Stimulated activated CD4-positive, alpha-beta T cell treated with anti-CD3 and anti-CD28 coated beads, Interleukin-15, amount 100 ng/mL, for 1 hour (primary cell): ENCODE measurements at places on chromosomes 7 and 10.

DNA sequence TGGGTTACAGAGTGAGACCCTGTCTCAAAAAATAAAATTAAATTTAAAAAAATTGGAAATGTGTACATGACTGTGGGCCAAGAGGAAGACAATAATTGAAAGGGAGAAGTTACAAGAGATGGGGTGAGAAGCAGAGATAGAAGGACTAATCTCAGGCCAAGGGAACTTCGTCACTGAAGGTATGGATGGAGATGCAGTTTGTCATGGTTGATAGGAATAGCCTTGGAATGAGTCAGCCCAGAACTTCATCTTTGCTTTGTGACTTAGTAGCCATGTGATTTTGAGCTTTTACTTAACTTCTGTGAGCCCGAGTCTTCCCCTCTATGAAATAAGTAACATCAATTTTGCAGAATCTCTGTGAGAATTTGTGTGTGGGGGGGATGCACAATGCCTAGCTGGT lies 6.5 kb upstream of the PODXL start:
- DNase-seq = no peak

DNA sequence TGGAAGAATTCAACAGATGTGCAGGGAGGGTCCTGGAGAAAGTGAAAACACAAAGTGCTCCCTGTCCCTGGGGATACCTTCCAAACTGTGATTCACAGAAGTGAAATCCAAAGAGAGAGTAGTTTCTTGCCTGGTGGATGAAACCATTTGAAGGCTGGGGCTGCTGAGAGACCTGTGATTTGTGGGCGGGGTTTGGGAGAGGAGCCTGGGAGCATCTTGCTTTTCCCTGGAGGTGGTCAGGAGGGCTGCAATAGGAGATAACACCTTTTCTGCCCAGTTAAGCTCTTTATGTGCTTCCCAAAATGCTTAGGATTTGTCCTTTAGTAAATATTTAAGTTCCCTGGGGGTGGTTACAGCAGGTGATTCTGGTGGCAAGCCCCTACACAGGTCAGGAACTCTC lies 105.3 kb upstream of the TPK1 start:
- DNase-seq = no peak

DNA sequence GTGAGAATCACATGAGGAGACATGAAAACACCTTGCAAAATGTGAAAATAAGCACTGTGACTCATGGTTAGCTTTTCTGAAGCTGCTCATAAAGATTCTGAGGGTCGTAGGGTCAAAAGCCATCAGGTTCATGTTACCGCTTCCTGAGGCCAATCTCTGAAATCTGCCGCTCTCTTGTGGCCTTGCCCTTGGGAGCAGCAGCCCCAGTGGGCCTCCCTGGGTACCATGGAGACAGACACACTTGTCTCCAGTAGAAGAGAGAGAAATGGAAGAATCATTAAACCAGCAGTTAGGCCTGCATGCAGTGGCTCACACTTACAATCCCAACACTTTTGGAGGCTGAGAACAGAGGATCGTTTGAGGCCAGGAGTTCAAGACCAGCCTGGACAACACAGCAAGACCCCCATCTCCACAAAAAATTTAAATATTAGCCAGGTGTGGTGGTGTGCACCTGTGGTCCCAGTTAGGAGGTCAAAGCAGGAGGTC lies 42.8 kb downstream of the NIPSNAP2 start:
- DNase-seq = no peak

GRCh38 chr7:47088329-47089067 lies 493.4 kb downstream of the TNS3 start:
- no peak for DNase-seq

DNA sequence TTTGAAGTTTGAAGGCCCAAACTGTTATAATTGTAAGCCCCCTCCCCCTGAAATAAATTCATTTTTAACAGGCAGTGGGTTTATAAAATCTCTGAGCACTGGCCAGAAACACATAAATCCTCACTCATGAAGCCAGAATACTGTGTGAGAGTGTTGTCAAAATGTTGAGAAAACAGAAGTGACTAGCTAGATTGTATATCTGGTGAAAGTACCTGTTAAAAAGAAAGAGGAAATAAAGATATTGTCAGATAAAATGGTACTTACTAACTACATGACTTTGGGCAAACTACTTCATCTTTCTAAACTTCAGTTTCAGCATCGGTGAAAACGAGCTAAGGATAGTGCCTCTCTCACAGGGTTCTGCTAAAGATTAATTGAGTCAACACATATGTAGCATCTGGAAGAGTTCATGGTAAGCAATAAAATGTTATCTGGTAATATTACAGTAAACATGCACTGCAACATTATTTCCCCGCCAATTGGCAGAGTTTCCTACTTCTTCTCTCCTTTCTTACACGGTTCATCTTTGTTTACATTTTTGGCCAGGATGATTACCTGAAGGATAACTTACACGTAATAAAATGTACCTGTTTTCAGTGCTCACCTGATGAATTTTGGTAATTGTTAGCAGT lies 202.5 kb upstream of the CHRM2 start:
- DNase-seq = no peak

GRCh38 chr7:29987083-29987482 lies 2.5 kb downstream of the SCRN1 start:
- no peak for DNase-seq

GRCh38 chr7:19020711-19021110 lies 96.7 kb downstream of the TWIST1 start:
- no peak for DNase-seq
